ENCODE measurements at places on chromosomes 16 and 17.

- no peak for DNase-seq
These were observed 9.9 kb downstream of the GINS2 start for GRCh38 chr16:85678821-85679220.

DNA sequence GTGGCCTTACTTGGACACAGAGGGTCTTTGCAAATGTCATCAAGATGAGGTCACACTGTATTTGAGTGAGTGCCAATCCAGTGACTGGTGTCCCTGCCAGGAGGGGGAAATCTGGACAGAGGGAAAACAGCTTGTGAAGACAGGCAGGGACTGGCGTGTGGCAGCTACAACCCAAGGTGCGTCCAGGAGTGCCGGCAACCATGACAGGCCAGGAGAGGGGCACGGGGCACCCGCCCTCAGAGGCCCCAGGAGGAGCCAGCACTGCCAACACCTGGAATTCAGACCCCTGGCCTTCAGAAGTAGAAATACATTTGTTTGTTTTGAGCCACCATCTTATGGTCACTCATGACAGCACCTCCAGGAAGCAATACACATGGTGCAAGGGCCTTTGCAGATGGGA is 225.7 kb downstream of the CPPED1 start:
- DNase-seq: no peak

DNA sequence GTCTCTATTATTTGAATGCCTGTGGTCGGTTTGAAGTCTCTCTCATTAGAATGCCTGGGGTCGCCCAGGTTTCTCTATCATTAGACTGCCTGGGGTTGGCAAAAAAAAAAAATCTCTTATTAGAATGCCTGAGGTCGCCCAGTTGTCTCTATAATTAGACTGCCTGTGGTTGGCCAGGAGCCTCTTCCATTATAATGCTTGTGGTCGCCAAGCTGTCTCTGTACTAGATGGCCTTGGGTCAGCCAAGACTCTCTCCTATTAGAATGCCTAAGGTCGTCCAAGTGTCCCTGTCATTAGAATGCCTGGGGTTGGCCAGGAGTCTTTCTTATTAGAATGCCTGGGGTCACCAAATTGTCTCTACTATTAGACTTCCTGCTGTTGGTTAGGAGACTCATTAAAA is 2228.4 kb downstream of the TP53TG3F start:
- no peak for DNase-seq

GRCh38 chr17:55734128-55734781 is 11.6 kb upstream of the TMEM100 start:
- DNase-seq: no peak

DNA sequence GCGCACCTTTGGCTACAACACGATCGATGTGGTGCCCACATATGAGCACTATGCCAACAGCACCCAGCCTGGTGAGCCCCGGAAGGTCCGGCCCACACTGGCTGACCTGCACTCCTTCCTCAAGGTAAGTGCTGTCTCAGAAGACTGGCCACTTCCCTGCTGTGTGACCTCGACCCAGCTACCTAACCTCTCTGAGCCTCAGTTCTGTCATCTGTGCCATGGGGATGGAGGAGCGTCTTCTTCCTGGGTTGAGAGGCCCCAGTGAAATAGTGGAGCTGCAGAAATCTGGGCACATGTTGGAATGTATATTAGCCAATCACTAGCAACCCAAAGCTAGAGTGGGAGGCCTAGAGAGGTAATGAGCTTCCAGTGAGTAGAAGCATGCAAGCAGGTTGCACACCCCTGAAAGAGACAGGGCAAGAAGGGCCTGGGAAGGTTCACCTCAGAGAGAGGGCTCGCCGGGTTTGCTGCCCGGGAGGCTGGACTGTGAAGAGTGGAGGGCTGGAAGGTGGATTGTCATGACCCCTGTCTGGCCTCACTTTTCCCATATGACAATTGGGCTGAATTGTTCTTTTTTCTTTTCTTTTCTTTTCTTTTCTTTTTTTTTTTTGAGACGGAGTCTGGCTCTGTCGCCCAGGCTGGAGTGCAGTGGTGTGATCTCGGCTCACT is 521 bp downstream of the SLC12A3 start:
- DNase-seq: no peak

- no peak for DNase-seq
These were observed 1.2 kb downstream of the STAT5B start for GRCh38 chr17:42274812-42275526.

DNA sequence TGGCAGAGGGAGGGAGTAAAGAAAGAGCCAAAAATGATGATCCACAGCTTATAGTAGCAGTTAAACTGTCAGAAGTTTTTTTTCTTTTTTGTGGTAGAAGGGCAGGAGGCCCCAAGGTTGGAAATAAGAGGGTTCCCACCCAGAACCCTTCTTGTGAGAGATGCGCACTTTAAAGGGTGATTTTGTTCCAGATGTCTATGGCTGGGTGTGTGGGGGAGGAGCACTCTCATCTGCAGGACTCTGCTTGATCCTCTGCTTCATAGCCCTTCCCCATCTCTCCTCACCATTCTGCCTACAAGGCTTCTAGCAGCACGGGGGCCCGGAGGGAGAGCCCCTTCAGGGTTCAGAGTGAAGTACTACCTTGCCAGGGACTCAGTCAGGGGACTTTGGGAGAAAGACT is 6.4 kb downstream of the ATXN1L start:
- DNase-seq: no peak

DNA sequence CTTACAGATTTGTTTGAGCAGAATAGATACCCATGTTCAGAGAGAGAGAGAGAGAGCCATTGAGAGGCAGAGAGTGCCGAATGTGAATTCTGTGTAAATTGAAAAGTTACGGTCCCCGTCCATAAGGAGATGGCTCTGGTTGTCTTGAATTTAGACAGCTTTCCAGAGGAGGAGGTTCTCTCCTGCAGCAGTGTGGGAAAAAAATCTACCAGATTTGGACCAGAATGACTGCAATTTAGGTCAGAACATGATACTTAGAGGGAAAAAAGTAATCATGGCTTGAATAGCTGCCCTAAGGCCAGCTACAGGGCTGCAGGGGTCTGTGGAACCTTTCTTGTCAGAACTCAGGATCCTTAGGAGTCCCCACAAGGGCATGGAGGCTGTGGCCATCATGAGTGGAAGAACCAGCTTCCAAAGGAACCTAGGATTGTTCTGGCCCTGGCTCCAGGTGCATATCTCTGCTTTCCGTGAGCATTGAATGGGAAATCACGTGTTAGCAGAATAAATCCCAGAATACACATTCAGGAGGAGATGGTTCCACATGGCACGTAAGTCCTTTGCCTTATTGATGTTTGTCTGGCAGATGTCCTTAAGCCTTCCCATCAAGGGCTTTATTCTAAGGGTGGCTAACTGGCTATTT is 13.0 kb downstream of the PITPNC1 start:
- no peak for DNase-seq

DNA sequence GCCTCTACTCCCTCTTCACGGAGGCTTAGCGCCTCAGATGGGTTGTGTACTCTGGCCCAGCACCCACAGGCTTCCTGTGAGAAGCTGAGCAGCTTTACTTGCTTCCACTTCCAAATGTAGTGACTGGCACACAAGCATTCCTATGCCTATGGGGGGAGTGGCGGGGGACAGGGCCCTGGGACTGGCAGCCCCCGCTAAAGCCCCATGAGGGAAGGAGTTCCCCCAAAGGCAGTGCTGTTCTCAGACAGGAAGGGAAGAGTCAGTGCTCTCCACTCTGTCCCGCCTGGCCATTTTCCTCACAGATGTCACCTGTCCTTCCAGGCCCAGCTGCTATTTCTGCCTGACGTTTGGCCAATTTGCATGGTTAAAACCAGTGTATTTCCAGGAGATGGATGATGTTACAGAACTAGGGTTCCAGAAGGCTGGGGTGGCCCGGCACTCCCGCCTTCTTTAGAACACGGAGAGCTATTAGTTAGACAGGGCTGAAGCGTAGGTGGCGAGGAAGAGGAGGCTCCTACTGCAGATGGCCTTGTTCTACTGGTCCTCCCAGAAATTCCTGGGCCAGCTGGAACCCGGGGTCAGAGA is 83.9 kb upstream of the FBXO47 start:
- no peak for DNase-seq

- no peak for DNase-seq
These were observed 128.7 kb upstream of the ZFHX3 start for GRCh38 chr16:73176577-73177013.

GRCh38 chr17:50196826-50197225 is 4.6 kb downstream of the COL1A1 start:
- no peak for DNase-seq

GRCh38 chr17:45261577-45262515 is at the start of gene SPATA32:
Gene SPATA32 (minus strand): TSS chr17:45262094. CDS start chr17:45262016, 78 bp downstream.
- DNase-seq: no peak

DNA sequence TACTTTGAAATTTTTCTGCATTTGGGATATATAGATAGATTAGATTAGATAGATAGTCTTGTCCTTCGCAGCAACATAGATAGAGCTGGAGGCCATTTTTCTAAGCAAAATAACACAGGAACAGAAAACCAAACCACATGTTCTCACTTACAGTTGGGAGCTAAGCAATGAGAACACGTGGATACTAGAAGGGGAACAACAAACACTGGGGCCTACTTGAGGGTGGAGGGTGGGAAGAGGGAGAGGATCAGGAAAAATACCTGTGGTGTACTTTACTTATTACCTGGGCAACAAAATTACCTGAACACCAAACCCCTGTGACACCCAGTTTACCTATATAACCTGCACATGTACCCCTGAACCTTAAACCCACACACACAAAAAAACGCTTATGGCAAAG is 14.3 kb downstream of the PRKAR1A start:
- DNase-seq: no peak

DNA sequence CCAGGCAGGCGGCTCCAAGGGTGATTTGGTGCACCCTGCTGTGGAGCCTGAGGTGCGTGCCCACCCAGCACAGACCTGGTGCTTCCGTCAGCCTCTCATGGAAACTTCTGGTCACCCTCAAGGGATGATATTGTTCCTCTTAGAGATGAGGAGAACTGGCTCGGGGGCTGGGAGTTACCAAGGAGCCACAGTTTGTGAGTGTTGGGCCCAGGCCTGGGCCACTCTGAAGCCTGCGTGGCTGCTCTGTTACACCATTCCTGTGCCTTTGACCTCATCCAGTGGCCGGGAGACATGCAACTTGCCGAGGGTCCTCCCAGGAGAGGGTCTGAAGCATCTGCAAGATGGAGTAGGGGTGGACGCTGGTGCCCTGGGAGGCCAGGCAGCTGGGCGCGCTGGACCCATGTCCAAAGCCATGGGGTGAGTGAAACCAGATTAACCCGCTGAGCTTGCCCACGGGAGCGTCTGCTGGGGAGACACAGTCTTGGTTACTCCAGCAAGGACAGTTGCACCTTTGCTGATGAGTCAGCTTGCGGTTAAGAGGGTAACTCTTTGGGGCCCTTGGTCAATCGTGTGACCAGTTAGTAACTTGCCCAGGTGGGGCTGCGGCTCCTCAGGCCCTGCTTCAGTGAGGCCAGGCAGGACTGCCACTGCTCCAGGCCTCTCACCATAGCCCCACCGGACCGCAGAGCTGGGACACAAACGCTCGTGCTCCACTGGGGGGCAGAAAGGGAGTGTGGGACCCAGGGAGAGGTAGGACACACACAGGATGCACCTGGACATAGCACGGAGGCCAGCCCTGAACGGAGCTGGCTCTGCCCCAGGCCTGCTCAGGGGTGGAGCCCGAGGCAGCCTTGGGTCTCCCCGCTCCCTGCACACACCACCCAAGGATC is 7.5 kb downstream of the C16orf90 start:
- no peak for DNase-seq

DNA sequence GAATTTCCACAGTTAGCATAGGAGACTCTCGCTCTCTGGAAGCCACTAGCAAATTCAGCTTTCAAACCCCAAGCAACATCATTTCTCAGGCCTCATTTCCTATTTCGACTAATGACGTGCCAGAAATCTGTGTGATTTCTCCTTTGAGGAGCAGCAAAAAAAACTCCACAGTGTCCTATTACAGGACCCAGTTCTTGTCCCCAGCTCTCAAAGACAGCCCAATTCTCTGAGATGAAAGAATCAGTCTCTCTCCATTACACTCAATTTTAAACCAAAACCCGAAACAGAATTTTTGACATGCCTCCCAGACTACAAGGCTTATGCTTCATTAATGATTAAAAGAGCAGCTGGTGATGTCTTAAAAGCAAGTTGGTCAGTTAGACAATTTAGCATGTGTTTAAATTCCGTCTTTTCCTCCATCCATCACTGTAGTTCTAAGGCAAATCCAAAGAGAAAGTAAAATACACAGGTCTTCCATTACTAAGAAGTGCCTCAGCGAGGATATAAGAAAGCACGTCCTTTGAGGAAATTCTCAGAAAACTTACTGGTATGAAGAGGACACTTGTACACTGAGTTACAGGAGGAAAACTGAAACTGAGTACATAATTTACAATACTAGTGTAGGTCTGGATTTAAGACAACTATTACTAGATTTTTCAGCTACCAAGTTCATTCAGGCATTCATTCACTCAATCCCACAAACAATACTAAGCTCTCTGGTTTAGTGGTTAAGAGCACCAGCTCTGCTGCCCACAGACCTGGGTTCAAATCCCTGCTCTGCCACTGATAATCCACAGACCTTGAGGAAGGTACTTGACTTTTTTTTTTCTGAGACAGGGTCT is 12.5 kb downstream of the TOM1L2 start:
- DNase-seq: no peak

DNA sequence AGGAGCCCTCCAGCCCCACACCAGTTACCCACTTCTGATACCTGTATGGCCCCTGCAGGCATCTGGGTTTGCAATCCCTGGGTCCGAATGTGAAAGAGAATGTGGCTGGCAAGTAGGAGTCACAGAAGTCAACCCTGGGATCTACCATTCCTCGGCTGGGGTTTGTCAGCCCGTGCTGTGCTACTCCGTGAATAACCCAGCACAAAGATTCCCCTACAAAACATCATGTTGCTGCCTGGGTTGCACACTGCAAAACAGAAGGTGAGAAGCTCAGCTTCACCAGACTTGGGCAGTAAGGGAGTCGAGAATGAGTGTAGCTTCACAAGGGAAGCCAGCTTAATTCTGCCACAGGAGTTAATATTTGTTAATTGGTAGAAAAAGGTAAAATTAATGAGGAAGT is 137.1 kb downstream of the ZFHX3 start:
- DNase-seq: no peak

DNA sequence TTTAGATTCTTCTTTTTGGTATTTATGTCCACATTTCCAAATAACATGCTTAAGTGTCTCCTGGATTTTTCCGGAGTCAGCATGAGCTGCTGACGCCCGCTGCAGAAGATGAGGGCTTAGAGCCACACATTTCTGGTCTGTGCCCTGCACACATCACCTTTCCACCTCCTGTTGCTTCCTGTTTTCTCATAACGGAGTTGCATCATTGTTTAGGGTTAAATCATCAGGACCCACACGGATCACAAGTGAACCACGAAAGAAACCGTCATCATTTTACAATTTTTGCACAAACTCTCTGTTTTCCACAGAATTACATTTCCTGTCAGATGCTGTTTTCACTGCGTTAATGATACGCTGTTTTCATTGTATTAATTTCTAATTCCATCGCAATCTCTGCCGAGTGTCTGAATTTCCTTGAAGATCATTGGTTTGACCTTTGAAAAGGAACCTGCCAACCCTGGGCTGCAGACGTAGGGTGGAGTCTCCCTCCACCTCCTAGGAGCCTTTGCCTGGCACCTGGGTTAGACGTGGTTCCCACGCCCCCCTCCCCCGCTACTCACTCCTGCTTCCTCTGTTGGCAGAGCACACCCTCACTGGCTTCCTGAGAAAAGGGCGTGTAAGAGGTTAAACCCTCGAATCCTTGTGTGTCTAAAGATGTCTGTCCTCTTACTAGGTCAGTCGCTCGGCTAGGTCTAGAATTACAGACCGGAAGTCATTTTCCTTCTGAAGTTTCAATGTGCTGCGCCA is 68.2 kb downstream of the RNF213 start:
- DNase-seq: no peak

GRCh38 chr17:9239246-9239792 is 218.0 kb downstream of the NTN1 start:
- DNase-seq: no peak

Data from NCI-H1105 (cell line).